ENCODE measurements at places on chromosomes 2 and 18. TPM values are rescaled to one million over a fixed set of nuclear protein-coding genes. Genes with fewer than 3 reads are reported as not detected.

GRCh38 chr2:158845859-158846258 lies 50.7 kb downstream of the DAPL1 start:
- no peak for DNase-seq

DNA sequence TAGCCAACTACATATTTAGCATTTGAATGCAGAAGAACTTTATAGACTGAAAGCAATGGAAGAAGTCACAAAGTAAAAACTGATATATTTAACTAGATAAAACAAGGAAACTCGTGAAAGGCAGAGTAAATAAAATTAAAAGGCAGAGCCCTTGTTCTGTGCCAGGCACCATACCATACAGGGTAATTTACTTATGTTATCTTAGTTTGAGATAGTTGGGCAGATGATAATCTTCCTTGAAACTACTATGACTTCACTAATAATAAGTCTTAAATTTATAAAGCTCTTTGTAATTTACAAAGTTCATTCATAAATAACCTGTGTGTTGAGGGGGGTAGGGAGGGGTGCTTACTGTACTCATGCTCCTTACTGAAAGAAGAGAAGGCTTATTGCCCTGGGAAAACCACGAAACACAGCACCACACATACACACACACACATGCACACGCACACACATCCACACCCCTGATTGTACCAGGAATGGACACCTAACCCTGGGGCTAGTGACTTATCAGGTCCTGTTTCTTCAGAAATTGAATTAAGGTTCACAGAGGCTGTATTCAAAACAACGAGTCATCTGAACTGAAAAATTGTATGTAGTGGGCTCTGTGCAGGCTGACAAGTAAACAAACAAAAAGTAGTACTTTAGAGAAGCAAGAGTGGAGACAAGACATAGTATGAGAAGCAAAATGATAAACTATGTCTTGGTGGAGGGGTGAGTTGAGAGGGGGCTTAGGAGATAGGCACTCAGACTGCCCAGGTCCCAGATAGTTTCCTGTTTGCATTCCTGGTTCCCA lies 38.1 kb downstream of the AGFG1 start:
- DNase-seq, result no peak

Gene ST8SIA5
- total RNA-seq, result not detected

DNA sequence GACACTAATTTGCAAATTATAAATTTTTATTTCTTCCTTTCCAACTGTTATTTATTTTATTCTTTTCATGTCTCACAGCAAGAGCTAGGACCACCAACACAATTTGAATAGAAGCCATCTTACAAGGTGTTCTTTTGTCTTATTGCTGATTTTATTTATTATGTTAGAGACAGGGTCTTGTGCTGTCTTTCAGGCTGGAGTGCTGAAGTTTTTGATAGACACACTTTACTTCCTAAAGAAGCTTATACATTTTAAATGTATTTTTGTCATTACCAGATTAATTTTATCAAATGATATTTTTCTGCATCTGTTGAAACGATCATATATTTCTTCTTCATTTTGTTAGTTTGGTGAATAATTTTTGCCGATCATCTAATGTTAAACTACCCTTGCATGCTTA lies 130.3 kb upstream of the BCL2L11 start:
- no peak for DNase-seq

DNA sequence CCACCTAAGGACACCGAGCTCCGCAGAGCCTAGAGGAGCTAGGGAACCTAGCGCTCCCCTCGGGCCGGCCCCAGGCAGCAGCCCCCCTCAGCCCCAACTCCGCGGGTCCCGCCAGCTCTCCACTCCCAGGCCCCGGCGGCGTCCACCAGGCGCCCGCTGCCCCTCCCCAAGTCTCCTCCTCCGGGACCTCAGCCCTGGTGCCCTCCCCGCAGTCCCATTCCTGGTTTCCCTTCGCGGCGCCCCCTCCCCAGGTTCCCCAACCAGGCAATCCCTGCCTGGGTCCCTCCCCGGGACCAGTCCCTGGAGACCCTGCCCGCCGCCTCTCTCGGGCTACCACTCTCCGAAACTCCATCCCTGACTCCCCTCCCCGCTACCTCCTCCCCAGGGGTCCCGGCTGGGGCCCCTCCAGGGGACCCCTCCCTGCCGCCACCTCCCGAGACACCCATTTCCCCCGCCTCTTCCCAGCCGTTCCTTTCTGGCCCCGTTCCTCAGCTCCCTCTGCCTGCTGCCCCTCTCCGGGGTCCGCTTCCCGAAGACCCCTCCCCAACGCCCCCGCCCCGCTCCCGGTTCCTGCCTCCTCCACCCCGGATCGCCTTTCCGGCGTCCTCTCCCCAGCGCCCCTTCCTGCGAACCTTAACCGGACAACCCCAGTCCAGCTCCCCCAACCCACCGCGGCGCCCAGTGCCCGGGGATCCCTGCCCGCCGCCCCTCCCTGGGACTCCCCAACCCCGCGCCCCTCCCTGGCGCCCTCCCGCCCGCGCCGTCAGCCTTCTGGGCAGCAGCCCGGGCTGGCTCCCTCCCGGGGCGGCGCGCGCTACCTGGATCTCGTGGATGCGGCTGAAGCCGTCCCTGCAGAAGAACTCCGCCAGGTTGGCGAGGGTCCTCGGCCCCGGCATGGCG lies 678 bp downstream of the CYP27C1 start:
- DNase-seq, result no peak

DNA sequence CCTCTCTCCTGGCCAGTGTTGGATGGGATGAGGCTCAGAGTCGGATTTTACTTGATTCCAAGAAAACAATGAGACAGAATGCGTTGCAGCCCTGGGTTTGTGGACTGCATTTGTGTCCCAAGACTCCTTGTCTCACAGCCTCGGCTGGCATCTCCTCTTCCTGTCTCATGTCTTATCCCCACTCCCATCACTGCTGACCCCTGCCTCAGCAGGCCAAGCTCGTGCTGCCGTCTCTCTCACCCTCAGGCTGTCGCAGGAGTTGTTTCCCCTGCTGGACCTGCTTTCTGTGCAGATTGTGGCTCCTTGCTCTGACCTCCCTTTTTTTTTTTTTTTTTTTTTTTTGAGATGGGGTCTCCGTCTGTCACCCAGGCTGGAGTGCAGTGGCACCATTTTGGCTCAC lies 70.2 kb upstream of the RALBP1 start:
- no peak for DNase-seq

Data from tibial nerve (tissue), 4 donors.